ENCODE measurements at places on chromosomes 3 and 15.

DNA sequence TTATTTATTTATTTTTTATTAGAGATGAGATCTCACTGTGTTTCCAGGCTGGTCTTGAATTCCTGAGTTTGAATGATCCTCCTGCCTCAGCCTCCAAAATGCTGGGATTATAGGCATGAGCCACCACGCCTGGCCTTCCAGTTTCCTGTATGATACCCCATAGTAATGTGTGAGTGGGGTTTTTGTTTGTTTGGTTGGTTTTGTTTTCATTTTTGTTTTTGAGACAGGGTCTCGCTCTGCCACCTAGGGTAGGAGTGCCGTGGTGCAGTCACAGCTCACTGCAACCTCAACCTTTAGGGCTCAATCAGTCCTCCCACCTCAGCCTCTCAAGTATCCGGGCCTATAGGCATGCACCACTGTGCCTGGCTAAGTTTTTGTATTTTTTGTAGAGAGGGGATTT is 30.9 kb downstream of the GOLM2 start:
- DNase-seq, result no peak

GRCh38 chr15:39486621-39487457 is 94.0 kb upstream of the THBS1 start:
- no peak for DNase-seq

GRCh38 chr15:61032600-61033286 is 196.4 kb downstream of the RORA start:
- DNase-seq, result no peak

DNA sequence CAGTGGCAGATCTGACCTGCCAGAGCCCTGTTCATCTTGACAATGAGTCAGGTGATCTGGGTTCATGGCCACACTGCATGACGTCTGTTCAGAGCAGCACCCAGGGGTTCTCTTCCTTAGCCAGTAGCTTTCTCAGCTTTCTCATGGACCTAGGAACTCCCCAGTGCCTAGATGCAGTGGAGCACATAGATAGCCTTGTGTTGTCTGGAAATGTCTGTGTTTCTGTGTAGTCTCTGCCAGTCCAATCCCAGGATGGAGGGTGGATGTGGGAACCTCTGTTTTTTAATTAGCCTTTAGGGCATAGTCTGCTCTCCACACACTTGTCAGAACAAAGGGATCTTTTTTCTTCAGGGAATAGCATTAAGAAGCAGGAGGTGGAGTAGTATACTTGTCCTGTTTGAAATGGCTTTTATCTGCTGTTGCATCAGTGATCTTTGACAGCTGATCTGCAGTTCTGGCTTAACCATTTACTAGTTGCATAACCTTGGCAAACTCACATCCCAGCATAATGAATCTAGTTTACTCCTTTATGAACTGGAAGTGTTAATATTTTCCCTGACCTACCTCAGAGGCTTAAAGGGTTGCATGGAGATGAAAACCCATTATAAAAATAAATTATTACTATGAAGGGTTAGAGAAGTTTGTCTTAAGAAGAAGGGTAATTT is 16.1 kb upstream of the CACNA1D start:
- no peak for DNase-seq

- no peak for DNase-seq
Measured at GRCh38 chr15:64753480-64754185, 21.8 kb downstream of the RBPMS2 start.

DNA sequence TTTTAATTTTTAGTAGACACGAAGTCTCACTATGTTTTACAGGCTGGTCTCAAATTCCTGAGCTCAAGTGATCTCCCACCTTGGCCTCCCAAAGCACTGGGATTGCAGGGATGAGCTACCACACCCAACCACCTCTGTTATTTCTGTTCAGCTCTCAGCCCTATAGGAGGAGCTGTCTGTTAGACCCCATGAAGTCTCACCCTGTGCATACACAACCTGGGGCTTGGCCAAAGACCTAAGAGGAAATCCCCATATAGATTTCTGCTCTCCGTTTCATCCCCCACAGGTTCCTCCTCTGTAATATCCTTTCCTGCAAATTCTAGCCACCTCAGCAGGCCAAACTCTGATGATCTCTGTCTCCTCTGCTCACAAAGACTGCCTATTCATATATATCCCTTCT is 56.6 kb upstream of the CTDSPL2 start:
- no peak for DNase-seq

DNA sequence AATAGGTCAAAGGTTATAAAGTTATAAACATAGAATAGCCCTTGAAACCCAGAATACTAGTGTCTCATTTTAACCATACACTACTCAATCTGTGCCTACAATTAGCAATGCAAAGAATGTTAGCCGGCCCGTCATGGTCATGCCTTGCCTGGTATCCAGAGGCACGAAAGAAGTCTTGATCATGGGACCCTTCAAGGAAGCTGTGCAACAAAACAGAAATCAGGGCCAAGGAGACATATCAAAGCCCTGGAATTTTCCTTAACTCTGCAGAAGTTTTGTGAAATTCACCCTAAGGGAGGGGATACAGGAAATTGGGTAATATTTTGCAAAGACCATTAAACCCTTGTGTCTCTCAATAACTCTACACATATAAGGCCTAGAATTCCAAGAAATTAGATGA is 482.4 kb downstream of the ROBO1 start:
- no peak for DNase-seq

DNA sequence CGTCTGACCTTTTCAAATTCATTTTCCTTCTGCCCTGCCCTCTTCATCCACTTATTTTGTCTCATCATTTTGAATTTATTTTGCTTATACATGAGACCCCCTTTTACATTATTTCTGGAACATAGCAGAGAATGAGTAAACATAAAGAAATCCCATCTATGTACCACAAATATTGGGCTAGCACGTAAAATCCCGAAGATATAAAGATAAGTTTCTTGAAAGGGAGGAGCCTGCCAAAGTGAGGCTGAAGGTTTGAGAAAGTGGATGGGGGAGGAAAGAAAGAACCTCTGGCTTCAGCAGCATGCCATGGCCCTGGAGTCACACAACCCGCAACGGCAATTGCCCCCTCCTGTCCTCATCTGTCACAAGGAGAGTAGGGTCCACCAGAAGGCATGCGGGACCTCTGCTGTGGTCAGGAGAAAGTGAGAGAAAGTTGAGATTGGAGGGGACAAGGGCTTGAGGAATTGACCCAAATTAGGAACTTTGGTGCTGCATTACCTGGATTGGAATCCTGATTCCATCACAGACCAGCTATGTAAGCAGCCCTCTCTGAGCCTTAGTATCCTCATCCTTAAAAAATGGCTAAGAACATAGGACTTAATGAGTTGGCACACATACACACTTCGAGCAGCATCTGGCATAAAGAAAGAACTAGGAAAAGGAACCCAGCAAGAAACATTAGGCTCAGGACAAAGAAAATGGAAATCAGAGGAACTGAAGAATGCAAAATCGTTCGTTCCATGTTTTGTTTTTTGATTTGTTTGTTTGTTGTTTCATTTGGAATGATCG is 53.7 kb upstream of the GYG1 start:
- peak; percentile 41 for DNase-seq
